ENCODE measurements at places on chromosomes 6 and 20.

- DNase-seq = no peak
These were observed 48.4 kb downstream of the EZR start for GRCh38 chr6:158770533-158771330.

GRCh38 chr6:101454106-101454676 is 60.7 kb downstream of the GRIK2 start:
- no peak for DNase-seq

GRCh38 chr6:31321820-31322219 is 35.2 kb downstream of the HLA-B start:
- no peak for DNase-seq

DNA sequence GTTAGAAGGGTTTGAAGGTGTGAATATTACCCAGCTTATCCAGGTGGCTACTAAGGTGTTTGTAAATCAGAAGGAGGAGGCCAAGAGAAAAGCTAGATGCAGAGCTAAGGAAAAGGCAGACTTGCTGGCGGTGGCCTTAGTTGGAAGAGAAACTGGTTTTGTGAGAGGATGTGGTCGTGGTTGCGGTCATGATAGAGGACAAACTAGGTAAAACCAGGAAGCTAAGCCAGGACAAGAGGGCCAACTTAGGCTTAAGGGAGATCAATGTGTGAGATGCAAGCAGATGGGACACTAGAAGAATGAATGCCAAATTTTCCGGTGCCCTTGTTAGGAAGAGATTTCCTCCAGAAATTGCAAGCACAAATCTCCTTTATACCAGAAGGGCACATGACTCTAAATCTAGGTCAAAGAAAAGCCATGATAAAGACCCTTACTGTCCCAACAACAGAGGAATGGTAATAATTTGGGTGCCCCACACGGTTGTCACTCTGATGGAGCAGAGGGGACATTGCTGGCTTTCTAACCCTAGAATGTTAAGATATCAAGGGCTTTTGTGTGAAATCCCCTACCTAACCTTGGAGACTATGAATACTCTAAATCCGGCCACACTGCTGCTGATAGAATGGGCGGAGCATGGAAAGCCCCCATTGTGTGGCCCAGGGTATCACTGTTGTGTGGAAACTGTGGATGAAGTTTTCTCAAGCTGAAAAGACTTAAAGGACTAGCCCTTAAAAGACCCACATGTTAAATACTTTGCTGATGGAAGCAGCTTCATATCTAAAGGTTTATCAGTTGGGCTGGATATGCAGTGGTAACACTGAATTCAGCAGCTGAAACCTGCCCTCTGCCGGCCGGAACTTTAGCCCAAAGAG is 7.8 kb downstream of the IL22RA2 start:
- DNase-seq = no peak

DNA sequence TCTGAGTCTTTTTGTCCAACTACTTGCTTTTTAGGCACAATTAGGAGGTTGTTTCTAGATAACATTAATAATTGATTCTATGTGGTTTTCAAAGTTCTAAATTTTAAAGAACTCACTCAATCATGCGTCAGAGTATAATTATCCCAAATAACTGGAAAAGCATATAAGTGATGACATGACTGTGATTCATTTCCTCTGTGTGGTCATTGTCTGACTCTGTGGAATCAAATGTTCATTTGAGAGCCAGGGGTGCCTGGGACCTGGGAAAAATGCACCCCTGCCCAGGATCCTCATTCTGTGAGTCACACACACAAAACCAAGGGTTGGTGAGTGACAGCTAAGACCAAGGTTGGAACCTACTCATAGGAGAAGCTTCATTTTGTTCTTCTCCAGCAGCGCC is 127.1 kb upstream of the MLIP start:
- peak; percentile 79 for DNase-seq

DNA sequence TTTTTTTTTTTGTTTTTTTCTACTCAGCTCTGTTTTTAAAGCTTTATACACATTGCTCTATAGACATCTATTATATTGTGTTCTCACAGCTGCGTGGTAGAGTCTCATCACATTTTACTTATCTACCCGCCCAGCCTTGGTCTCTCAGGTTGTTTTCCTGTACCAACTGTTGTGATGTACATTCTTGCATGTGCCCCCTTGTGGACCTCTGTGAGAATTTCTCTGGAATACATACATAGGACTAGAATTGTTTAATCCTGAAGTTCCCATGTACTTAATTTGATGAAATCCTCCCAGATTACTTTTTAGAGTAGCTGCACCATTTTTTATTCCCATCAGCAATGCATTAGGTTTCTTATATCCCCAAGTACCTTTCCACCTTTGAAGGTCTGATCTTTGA is 40.4 kb upstream of the TINAG start:
- peak; percentile 55 for DNase-seq

DNA sequence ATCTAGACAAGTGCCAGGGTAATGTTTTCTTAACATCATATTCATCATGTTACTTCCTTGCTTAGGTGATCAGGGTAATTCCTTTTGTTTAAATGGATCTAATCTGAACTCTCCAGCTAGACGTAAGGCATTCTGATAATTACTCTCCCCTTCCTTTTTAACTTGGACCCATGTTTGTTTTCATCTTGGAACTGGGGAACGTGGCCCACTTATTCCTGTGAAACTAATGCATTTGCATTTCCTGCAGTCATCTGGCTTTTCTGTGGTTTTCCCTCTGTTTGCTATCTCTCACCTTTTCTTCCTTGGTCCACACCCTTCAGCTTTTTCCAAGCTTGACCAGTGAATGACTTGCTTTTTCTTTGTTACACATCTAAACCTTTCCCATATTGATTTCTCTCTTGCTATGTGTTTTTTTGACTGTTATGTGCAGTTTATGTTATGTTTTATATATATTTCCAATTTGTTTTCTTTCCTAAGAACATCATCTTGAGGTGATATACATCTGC is 33.3 kb downstream of the SLX4IP start:
- no peak for DNase-seq

DNA sequence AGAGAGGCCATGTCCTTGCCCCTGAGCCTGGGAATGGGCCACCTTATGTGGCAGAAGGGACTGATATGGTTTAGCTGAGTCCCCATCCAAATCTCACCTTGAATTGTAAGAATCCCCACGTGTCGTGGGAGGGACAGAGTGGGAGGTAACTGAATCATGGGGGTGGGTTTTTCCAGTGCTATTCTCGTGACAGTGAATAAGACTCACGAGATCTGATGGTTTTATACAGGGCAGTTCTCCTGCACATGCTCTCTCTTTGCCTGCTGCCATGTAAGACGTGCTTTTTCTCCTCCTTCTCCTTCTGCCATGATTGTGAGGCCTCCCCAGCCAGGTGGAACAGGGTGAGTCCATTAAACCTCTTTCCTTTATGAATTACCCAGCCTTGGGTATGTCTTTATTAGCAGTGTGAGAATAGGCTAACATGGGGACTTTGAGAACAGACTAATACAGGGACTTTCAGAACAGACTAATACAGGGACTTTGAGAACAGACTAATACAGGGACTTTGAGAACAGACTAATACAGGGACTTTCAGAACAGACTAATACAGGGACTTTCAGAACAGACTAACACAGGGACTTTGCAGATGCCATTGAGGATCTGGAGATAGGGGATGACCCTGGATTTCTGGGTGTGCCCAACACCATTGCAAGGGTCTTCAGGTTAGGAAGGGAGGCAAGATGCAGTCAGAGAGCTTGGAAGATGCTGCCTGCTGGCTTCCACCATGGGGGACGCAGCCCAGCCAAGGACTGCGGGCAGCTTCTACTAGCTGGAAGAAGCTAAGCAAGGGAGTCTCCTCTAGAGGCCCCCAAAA is 86.9 kb downstream of the RAMACL start:
- DNase-seq = no peak

DNA sequence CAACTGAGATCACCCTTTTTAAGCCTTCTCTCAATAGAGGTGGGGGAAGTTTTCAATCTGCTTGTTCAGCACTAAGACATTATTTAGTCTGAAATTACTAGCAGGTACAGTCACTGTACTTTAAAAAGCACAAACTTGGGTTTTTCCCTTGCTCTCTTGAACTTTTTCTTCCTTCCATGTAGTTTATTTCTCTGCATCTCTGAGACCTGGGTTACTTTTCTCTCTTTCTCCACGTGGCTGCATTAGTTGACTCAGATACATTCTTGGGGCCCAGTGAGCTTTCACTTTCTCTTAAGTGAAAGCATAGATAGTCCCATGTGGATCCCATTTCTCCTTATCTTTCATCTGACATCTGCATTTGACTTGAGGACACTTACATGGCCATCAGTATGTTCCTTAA is 433.9 kb upstream of the MAP3K7 start:
- DNase-seq = no peak

DNA sequence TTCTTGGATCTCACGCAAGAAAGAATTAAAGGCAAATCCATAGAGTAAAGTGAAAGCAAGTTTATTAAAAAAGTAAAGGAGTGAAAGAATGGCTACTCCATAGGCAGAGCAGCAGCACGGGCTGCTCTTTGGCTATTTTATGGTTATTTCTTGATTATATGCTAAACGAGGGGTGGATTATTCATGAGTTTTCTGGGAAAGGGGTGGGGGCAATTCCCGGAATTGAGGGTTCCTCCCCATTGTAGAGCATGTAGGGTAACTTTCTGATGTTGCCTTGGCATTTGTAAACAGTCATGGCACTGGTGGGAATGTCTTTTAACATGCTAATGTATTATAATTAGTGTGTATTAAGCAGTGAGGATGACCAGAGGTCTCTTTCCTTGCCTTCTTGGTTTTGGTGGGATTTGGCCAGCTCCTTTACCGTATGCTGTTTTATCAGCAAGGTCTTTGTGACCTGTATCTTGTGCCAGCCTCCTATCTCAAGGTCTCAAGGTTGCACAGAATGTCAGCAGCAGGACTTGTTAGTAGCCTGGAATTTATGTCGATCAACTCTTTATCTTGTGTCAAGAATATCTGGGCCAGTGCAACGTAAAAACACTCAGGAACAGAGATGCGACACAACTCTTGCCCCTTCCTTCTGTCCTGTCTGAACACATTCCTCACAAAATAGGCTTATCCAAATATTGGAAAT is 931.4 kb downstream of the QKI start:
- no peak for DNase-seq

GRCh38 chr20:13348311-13349234 is 127.5 kb downstream of the ISM1 start:
- peak; percentile 51 for DNase-seq

DNA sequence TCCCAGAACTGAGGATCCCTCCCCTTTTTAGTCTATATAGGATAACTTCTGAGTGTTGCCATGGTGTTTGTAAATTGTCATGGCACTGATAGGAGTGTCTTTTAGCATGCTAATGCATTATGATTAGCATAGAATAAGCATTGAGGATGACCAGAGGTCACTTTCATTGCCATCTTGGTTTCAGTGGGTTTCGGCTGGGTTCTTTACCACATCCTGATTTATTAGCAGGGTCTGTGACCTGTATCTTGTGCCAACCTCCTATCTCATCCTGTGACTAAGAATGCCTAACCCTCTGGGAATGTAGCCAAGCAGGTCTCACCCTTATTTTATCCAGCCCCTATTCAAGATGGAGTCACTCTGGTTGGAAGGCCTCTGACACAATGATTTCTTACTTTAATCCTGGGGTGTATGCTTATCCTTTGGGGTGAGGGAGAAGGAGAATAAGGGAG is 19.6 kb downstream of the WFDC2 start:
- no peak for DNase-seq

GRCh38 chr6:5095236-5095635 is 10.1 kb downstream of the PPP1R3G start:
- DNase-seq = peak; percentile 38

GRCh38 chr20:38728911-38729642 is 4.8 kb downstream of the SLC32A1 start:
- no peak for DNase-seq

DNA sequence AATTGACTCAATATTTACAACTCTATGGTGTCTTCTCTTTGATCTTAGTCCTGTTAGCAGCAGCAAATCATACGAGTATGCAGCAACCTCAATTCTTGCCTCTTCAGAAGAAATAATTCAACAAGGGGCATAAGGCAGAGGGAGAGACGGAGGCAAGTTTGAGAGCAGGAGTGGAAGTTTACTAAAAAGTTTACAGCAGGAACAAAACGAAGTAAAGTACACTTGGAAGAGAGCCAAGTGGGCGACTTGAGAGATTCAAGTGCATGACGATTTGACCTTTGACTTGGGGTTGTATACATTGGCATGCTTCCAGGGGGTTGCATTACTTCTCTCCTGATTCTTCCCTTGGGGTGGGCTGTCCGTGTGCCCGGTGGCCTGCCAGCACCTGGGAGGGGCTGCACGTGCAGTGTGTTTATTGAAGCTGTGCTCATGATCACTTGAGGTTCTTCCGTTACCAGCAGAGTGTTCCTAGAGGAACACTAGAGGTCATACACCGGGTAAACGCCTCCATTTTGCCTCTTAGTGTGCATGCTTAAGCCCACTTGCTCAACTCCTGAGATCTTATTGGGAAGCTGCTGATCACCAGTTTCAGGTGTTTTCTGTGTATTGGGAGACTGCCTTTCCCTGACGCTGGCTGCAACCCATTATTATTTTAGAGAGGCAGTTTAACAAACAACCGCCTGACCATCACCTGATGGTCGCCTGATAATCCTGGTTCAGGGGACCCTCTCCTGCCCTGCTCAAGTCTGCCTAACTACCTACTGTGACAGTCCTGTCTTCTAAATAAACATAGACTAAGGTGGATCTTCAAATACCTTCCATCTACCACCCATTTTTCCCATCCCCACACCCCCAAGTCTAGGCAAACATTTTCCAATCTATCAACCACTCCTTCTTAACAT is 172.4 kb upstream of the MYLIP start:
- DNase-seq = no peak

DNA sequence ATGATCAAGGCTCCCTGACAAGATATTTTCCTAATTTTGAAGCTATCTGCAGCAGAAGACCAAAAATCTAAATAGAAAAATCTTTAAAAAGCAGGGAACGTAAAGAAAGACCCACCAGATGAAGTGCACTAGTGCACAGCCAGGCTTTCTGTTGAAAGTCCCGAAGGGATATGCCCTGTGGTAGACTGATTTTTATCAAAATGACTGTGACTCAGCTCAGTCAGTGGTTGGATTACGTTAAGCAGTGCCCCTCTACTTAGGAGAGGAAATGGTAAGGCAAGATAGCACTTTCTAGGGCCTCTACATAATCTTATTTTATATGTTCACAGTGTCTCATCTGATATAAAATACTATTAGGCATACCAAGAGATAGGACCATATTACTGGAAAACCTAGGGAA is 123.4 kb upstream of the RAB32 start:
- DNase-seq = no peak

Measured in adipocyte (in vitro differentiated cells).